ENCODE measurements at places on chromosomes 4 and X. TPM values are rescaled to one million over a fixed set of nuclear protein-coding genes. Genes with fewer than 3 reads are reported as not detected.

TMEM187 gene
- 7.3 TPM for total RNA-seq

TET2 gene
- total RNA-seq, result 22.7 TPM

ZNF711 gene
- total RNA-seq, result 1.1 TPM

SEPTIN11 gene
- total RNA-seq, result 976 TPM

LUZP4 gene
- not detected for total RNA-seq

CDX4 gene
- total RNA-seq, result not detected

TEX28 gene
- total RNA-seq, result not detected

Data from hair follicle dermal papilla cell (primary cell).